Stimulated activated CD4-positive, alpha-beta T cell treated with anti-CD3 and anti-CD28 coated beads, Interleukin-2, amount 100 ng/mL, for 48 hours (primary cell): ENCODE measurements at places on chromosomes 7 and 10.
A peak's percentile ranks its signal among the peaks of the same experiment; 100 is the strongest.

- no peak for DNase-seq
These were observed 13.8 kb upstream of the CYP3A5 start for GRCh38 chr7:99693427-99694200.

- DNase-seq, result no peak
These were observed 130.1 kb downstream of the SND1 start for GRCh38 chr7:127782075-127782474.

DNA sequence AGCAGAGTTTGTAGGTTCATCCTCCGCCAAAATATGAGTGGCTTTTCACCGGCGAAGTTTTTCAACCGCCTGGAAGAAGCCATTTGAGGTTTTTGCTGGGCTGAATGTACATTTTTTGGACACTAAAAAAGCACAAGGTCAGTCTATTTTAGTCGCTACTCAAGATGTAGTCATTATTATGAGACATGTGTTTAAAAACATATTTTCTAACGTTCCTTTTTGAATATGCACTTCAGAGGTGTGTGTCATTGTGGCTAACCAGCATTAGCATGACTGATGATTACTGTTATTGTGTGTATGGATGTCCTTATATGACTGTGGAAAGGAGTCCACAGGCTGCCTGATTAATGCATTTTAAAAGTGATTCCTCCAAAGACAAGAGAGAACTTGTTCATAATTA lies 605.4 kb downstream of the INHBA start:
- no peak for DNase-seq

- no peak for DNase-seq
These were observed 549.5 kb upstream of the GRM3 start for GRCh38 chr7:86094166-86094669.

GRCh38 chr10:84574102-84574501 lies 245.7 kb downstream of the CCSER2 start:
- DNase-seq, result no peak

GRCh38 chr7:36456548-36456947 lies 66.9 kb downstream of the ANLN start:
- no peak for DNase-seq

GRCh38 chr10:88693392-88694020 lies 12.5 kb upstream of the LIPK start:
- no peak for DNase-seq

- no peak for DNase-seq
These were observed 36.6 kb upstream of the SRGN start for GRCh38 chr10:69051303-69051702.

DNA sequence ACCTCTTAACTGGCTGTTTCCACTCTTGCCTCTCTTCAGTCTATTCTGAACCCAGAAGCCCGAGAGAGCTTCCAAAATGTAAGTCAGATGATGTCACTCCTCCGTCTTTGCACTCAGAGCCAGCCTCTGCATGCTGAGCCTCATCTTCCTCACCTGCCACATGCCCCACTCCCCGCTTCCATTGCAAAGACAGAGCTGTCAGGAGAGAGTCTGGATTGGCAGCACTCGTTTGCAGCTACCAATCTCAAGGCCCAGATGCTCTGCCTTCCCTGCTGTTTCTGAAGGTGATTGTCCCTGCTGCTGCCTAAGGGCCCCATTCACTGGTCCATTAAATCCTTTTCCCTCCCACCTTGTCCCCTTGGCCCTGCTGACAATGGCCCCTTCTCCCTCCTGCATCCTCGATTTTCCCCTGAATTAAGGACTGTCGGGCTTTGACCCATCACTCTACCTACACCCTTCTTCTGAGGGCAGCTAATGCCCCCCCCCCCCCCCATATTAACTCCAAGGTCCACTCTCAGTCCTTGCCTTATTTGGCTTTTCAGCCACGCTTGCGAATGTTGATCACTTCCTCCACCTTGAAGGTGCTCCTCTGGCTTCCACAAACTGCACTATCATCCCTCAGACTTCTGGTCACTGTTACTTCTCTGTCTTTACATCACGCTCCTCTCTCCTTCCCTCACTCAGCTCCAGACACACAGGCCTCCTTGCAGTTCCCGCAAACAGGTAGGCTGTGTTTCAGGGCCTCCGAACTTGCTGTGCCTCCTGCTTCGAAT lies 98.5 kb downstream of the CHN2 start:
- no peak for DNase-seq

- DNase-seq, result peak; percentile 23
These were observed at the start of gene MKX for GRCh38 chr10:27745732-27746396. TSS of gene MKX (minus strand) at chr10:27745819. CDS start at chr10:27743415, 2,404 bp downstream.
